ENCODE measurements at places on chromosomes 16 and 17.

GRCh38 chr17:43931062-43931571 lies 11.2 kb downstream of the PPY start:
- H3K36me3 ChIP-seq, result no peaks in the 10 kb centered on the region
- no peak overlapping the region for H3K27ac ChIP-seq
- H3K4me3 ChIP-seq, result no peak overlapping the region
- DNase-seq, result no peak
- no peaks in the 10 kb centered on the region for H3K27me3 ChIP-seq

DNA sequence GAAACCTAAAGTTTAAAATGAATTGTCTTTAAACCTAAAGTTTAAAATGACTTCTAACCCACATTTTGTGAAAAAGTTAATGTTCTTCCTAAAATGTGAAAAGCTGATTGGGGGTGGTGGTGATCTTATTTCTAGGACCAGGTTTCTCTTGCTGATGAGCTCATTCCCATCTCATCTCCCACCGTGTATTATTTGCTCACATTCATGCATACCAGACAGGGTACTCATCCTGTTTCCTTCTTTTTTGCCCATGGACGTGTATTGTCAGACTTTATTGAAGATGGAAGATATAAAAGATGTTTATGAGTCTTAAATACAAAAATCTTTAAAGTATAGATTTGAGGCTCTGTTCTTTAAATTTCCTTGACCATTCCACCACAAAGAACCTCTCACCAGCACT lies 70.1 kb upstream of the MPHOSPH6 start:
- no peaks in the 10 kb centered on the region for H3K36me3 ChIP-seq
- H3K4me3 ChIP-seq, result no peak overlapping the region
- no peaks in the 10 kb centered on the region for H3K4me1 ChIP-seq

DNA sequence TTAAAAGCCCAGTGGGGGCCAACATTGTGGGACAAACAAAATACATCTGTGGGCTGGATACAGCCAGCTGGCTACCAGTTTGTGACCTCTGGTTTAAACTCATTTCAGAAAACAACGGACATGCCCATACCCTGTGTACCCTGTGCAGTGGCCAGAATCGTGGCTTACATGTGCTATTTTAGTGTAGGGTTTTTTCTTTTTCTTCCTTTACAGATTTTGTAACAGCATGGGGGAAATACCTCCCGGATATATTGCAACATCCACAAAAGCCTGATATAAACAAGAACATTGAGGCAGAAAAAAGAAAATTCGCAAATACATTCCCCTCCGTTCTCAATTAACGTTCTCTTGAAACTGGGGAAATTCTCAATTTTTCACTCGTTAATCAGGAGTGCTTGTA lies 7.3 kb downstream of the HS3ST4 start:
- H3K27me3 ChIP-seq, result no peaks in the 10 kb centered on the region
- H3K36me3 ChIP-seq, result no peaks in the 10 kb centered on the region
- no peaks in the 10 kb centered on the region for H3K4me1 ChIP-seq
- no peak overlapping the region for H3K4me3 ChIP-seq
- H3K27ac ChIP-seq, result no peak overlapping the region
- DNase-seq, result no peak

- H3K36me3 ChIP-seq, result peaks cover 70% of the 10 kb centered on the region
- H3K27me3 ChIP-seq, result no peaks in the 10 kb centered on the region
- no peak overlapping the region for H3K27ac ChIP-seq
- no peak overlapping the region for H3K4me3 ChIP-seq
- DNase-seq, result no peak
- H3K4me1 ChIP-seq, result peaks cover 14% of the 10 kb centered on the region
Measured at GRCh38 chr17:16005636-16006035, 6.0 kb downstream of the TTC19 start.

DNA sequence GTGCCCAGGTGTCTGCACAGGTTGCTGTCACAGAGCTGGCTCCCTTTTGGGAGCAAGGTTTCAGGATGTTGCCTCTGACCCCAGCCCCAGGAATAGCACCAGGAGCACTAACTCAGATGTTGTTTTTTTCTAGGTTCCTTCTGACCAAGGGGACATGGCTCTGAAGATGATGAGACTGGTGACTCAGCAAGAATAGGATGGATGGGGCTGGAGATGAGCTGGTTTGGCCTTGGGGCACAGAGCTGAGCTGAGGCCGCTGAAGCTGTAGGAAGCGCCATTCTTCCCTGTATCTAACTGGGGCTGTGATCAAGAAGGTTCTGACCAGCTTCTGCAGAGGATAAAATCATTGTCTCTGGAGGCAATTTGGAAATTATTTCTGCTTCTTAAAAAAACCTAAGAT lies 28.1 kb downstream of the SCPEP1 start:
- no peak for DNase-seq
- no peaks in the 10 kb centered on the region for H3K36me3 ChIP-seq
- H3K27me3 ChIP-seq, result no peaks in the 10 kb centered on the region
- H3K4me1 ChIP-seq, result no peaks in the 10 kb centered on the region
- H3K27ac ChIP-seq, result no peak overlapping the region

- no peak for DNase-seq
- H3K27me3 ChIP-seq, result no peaks in the 10 kb centered on the region
- H3K27ac ChIP-seq, result no peak overlapping the region
- no peaks in the 10 kb centered on the region for H3K4me1 ChIP-seq
- peaks cover 87% of the 10 kb centered on the region for H3K36me3 ChIP-seq
Measured at GRCh38 chr16:69319826-69320739, 8.9 kb downstream of the VPS4A start.

- no peak for DNase-seq
- peaks cover 14% of the 10 kb centered on the region for H3K4me1 ChIP-seq
- no peaks in the 10 kb centered on the region for H3K36me3 ChIP-seq
- H3K27ac ChIP-seq, result no peak overlapping the region
- H3K4me3 ChIP-seq, result no peak overlapping the region
Measured at GRCh38 chr16:29675811-29676643, 3.0 kb upstream of the QPRT start.

GRCh38 chr17:75906143-75906884 lies 1.6 kb upstream of the MRPL38 start:
- no peak overlapping the region for H3K4me3 ChIP-seq
- no peak overlapping the region for H3K27ac ChIP-seq
- H3K27me3 ChIP-seq, result no peaks in the 10 kb centered on the region
- peaks cover 9% of the 10 kb centered on the region for H3K4me1 ChIP-seq
- H3K36me3 ChIP-seq, result peaks cover 14% of the 10 kb centered on the region
- DNase-seq, result no peak

GRCh38 chr17:5563456-5563855 lies 20.9 kb downstream of the NLRP1 start:
- DNase-seq, result no peak
- no peak overlapping the region for H3K27ac ChIP-seq
- H3K27me3 ChIP-seq, result no peaks in the 10 kb centered on the region
- H3K4me3 ChIP-seq, result no peak overlapping the region

DNA sequence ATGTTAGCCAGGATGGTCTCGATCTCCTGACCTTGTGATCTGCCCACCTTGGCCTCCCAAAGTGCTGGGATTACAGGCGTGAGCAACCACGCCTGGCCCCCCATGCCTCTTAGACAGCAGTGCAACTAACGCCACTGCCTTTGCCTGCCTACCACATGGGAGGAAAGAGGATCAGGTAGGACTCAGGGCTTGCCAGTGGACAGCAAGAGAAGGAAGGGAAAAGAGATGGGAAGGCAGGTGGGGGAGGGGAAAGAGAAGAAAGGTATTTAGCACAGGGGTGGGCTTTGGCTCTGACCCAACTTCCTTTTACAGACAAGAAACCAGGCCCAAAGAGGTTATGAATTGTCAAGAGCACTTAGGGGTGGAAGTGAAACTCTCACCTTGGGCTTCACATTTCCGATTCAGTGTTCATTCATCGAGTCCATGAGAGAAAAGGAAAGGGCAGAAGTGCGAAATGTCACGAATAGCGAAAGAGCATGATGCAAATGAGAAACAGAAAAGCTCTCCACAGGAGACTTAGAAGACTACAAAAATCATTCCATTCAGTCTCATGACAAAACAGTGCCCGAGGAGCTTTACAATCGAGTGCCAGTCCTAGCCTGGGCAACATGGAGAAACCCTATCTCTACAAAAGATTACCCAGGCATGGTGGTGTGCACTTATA lies 36.4 kb downstream of the CDK5R1 start:
- no peak overlapping the region for H3K27ac ChIP-seq
- H3K4me3 ChIP-seq, result no peak overlapping the region
- peaks cover 29% of the 10 kb centered on the region for H3K4me1 ChIP-seq
- H3K36me3 ChIP-seq, result no peaks in the 10 kb centered on the region

GRCh38 chr17:10610884-10611283 lies 46.2 kb downstream of the MYH3 start:
- H3K4me1 ChIP-seq, result no peaks in the 10 kb centered on the region
- H3K27ac ChIP-seq, result no peak overlapping the region
- no peaks in the 10 kb centered on the region for H3K27me3 ChIP-seq
- no peaks in the 10 kb centered on the region for H3K36me3 ChIP-seq
- H3K4me3 ChIP-seq, result no peak overlapping the region

Measured in effector memory CD4-positive, alpha-beta T cell (primary cell).